Ureter (tissue), 1 donor: ENCODE measurements at places on chromosomes 11 and 22. TPM values are rescaled to one million over a fixed set of nuclear protein-coding genes. Genes with fewer than 3 reads are reported as not detected.

DNA sequence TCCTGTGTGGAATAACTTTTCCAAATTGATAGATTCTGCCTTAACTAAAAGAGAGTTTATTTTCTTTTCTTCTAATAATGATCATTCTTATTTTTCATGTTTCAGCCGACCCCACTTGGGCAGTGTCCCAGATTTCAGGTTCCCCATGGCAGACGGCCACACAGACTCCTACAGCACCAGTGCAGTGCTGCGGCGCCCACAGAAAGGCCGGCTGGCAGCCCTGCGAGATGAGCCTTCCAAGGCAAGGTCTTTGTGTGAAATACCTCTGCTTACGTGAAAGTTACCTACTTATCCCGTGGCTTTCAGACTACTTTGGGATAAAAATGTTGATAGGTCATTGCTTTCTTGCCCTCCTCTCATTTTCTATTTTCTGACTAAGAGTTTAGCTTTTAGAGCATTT lies 59.3 kb upstream of the CTTN start:
- no peak for DNase-seq

DNA sequence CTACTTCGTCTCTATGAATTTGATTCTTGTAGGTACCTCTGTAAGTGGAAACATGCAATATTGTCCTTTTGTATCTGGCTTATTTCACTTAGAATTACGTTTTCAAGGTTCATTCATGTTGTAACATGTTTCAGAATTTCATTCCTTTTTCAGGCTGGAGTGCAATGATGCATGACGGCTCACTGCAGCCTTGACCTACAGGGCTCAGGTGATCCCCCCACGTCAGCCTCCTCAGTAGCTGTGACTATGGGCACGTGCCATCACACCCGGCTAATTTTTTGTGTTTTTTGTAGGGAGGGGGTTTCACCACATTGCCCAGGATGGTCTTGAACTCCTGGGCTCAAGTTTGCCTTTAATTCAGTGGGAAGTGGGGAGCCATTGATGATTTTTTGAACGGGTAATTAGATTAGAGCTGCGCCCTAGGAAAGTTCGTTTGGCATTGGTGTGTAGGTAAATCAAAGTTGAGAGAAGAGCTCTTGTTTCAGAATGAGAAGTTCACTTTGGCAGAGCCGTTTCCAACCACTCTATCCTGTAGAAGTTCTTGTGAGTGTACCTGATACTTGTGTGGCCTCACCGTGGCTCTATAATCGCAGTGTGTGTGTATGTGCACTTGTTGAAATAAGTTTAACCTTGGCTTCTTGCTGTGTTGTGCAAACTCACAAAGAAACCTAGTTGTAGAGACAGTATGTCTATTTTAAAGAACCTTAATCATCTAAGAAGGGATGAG lies 115.9 kb downstream of the NAV2 start:
- peak; percentile 53 for DNase-seq

DNA sequence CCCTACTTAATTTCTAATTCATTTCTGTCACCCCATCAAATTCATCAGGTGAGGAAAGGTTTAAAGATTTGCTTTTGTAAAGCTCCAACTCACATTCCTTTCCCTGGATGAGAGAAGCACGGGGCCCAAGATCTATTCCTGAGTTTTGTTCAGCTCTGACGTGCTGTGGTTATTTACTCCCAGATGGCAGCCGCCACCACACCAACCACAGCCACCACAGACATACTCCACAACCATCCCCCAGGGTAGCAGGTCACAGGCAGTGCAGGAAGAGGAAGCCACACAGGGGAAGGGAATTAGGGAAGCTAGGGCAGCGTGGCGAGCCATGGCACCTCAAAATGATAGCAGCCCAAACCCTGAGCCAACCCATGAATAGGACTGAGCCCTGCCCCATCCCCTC lies 63.5 kb upstream of the CSNK2A3 start:
- DNase-seq: no peak

DNA sequence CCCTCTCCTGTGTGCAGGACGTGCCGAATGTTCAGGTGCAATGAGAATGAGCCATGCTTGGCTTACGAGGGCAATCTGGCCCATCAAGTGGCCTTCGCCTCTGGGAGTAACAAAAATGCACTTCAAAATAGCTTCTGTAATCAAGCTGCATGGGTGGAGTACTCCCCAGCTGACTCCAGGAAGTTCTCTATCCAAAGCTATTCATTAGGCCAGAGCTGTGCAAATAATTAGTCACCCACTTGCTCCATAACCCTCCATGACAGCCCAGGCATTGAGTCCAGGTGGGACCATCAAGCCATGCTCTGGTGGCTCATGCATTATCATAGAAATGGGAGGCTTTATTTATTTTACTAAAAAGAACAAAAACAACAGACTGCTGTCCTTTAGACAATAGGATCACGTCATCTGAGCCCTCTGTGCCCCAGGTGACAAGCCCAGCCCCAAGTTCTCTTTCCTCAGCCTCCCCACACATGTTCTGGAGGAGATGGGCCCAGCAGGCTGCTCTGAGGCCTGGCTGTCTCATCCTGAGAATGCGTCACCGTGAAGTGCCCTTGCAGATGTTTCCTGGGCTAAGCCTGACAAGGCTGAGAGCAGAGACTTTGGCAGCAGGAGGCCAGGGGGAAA lies 244.7 kb downstream of the ETS1 start:
- DNase-seq: no peak

DNA sequence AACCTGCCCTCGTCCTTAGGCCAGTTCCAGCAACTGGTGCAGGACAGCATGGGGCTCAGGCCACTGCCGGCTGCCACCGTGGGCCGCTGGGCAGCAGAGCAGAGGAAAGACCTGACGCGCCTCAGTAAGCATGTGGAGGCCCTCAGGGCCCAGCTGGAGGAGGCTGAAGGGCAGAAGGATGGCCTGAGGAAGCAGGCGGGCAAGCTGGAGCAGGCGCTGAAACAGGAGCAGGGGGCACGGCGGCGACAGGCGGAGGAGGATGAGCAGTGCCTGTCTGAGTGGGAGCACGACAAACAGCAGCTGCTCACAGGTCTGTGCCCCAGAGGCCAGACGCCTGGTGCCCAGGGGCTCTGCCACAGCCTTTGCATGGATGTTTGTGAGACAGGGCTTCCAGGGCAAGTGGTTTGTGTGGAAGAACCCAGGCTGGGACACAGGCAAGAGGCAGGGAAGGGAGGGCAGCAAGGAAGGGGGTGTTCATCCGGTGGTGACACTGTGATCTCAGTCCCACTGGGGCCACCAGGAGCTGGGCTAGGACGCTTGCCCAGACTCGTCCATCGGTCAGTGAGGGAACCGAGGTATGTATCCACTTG lies 13.9 kb downstream of the CCDC157 start:
- DNase-seq: no peak

- no peak for DNase-seq
Measured at GRCh38 chr22:30869667-30870395, 98.7 kb downstream of the MORC2 start.

GRCh38 chr11:58654079-58654907 lies 31.8 kb downstream of the CNTF start:
- peak; percentile 64 for DNase-seq

GRCh38 chr11:6225024-6225423 lies 9.4 kb downstream of the FHIP1B start:
- no peak for DNase-seq

DNA sequence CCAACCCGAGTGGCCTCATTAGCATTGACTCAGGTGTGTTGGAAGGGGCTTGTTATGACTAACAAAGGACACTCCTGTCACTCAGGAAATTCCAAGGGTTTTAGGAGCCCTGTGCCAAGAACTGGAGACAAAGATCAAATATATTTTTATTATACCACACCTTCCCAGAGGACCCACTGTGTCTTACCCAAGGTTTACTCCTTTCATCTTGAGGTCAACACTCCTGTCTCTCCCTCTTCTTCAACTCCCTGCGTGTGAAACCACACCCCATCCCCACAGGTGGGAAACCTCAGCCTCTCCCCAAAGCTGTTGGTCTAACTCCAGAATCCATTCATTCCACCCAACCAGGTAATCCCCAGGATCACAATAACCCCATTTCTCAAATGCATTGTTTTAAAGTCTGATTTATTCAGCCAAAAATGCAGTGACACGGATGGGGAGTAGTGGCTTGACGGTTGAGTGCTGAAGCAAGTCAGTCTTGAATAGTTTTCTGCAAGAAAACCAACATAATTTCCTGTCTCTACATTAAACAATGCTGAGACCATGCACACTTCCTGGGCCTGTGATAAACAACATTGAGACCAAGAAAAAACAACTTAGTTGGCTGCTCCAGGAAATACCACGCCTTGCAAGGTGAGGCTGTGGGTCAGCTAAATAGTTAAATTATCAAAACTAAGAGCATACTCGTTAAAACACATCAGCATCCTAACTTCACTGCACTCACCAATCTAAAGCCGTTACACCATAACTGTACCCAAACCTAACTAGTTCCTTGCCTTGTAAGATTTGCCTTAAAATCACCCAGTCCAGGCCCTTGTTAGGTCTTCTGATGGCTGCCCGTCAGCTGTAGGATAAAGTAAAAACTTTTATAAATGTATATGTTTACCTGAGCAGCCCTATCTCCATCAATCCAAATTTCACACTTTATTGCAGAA lies 38.5 kb upstream of the SPON1 start:
- DNase-seq: no peak

- DNase-seq: no peak
Measured at GRCh38 chr11:62652161-62653006, 718 bp downstream of the INTS5 start.

GRCh38 chr22:40055143-40055883 lies 60.6 kb downstream of the FAM83F start:
- no peak for DNase-seq

- DNase-seq: no peak
Measured at GRCh38 chr11:61147791-61148620, 13.2 kb downstream of the VPS37C start.

DNA sequence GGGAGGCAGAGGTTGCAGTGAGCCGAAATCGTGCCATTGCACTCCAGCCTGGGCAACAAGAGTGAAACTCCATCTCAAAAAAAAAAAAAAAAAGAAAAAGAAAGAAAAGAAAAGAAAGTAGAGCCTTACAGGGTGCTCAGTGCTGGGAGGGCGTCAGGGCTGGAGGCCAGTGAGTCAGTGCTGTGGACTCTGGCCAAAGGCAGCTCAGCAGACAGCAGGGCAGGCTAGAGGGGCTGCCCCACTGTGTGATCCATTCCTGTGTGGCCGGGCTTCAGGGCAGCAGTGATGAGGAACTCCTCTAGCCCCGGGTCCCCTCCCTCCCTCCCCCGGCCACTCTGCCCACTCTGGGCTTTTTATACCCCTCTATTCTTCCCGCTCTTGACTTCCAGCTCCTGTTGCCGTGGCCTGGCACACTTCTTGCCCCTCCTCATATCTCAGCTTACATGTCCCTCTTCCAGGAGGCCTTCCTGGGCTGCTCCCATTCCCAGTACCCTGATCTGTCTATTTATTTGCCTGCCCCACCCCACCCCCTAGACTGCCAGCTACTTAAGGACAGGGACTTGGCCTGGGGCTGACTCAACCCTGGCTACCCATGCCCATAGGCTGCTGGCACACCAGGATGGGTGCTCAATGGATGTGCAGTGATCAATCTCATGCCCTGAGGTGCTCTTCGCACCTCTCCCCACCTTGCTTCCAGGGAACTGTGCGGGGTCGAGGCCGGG lies 10.1 kb downstream of the SYT12 start:
- DNase-seq: no peak

GRCh38 chr11:57474803-57475115 lies 14.4 kb downstream of the RTN4RL2 start:
- no peak for DNase-seq

DNA sequence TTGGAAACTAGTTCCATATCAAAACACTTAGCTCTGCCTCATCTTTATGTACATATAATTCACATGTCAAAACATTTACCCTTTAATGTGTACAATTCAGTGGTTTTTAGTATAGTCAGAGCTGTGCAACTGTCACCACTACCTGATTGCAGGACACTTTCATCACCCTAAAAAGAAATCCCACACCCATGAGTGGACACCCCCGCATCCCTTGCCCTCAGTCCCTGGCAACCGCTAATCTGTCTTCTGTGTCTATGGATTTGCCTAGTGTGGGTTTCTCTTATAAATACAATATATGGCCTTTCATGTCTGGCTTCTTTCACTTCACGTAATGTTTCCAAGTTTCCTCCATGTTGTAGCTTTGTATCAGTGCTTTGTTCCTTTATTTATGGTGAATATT lies 8.6 kb upstream of the EMID1 start:
- DNase-seq: no peak

- DNase-seq: peak; percentile 43
Measured at GRCh38 chr11:62556875-62557631, 10.4 kb upstream of the AHNAK start.

- no peak for DNase-seq
Measured at GRCh38 chr11:78630155-78630554, 55.5 kb upstream of the NARS2 start.

DNA sequence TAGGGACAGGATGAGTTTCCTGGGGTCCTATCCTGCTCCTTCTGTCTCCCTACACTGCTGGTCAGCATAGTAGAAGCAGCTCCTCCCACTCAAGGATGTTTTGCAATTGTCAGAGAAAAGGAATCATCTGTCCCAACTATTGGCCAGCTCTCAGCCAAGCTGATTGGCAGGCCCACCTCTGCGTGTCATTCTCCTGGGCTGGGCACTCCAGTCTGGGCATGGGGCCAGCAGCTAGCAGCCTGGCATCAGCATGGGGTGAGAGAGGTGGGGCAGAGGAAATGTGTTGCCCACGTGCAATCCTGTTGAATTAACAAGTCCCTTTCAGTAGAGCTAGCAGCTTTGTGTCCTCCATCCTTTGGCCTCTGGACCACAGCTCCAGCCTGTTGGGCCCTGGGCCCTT lies 14.1 kb downstream of the ANKK1 start:
- DNase-seq: peak; percentile 75

GRCh38 chr22:17912945-17913721 lies 111.2 kb downstream of the MICAL3 start:
- DNase-seq: no peak

DNA sequence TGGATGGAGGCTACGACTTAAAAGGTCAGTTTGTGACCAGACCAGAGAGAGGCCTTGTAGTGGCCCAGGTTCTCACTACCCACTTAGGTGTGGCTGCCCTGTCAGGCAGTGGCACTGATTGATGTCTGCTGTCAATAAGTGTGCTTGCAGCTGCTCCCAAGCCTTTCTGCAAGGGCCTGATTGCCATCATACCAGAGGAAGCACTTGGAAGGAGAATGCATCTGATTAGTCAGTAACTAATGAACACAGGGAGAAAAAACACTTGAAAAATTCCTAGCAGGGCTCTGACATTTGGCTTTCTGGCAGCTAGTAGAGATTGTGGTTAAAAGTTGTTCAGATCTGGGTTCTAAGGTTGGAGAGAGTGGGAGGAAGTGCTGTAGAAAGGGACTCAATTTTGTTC lies 107.5 kb downstream of the NAV2 start:
- no peak for DNase-seq

GRCh38 chr11:25309818-25310217 lies 813.0 kb downstream of the LUZP2 start:
- no peak for DNase-seq

GRCh38 chr11:21461701-21462100 lies 731.2 kb upstream of the ANO5 start:
- no peak for DNase-seq

Gene CLNS1A
- total RNA-seq: 108 TPM

Gene TRPC6
- total RNA-seq: 5.8 TPM

Gene DMC1
- 2.2 TPM for total RNA-seq

Gene MAPK1
- 136 TPM for total RNA-seq

Gene CTSW
- 5.7 TPM for total RNA-seq

Gene OR51V1
- total RNA-seq: not detected

Gene TUB
- 10.6 TPM for total RNA-seq

Gene PRG3
- total RNA-seq: not detected

Gene P2RY6
- total RNA-seq: 2.2 TPM

Gene SLC5A12
- total RNA-seq: 0.47 TPM

Gene PRDM11
- total RNA-seq: 35.3 TPM

Gene EMID1
- total RNA-seq: 2.4 TPM

Gene OR51B6
- not detected for total RNA-seq

Gene NF2
- total RNA-seq: 45.0 TPM

Gene GAL3ST1
- total RNA-seq: 0.73 TPM
